ENCODE measurements at places on chromosomes 6 and 20.

DNA sequence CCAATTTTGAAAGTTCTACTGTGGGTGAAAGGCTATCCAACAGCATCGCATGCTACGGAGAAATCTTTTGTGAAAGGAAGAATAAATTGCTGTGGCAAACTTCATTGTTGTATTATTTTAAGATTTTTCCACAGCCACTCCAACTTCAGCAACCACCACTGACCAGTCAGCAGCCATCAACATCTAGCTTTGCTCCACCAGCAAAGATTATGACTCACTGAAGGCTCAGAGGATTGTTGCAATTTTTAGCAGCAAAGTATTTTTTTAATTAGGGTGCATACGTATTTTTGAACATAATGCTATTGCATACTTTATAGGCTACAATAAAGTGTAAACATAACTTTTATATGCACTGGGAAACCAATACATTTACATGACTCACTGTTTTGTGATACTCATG, 493.5 kb downstream of the TFAP2A start:
- peak; percentile 13 for DNase-seq

- DNase-seq: no peak
Observed at GRCh38 chr6:83592770-83593394, 80.5 kb downstream of the PRSS35 start.

- DNase-seq: peak; percentile 74
Observed at GRCh38 chr20:33791959-33792597, 19.1 kb upstream of the CHMP4B start.

- DNase-seq: no peak
Observed at GRCh38 chr20:51811042-51811355, 8.7 kb upstream of the SALL4 start.

GRCh38 chr6:121816361-121816760, 380.9 kb downstream of the GJA1 start:
- DNase-seq: no peak

GRCh38 chr6:36823421-36824096, 15.7 kb downstream of the CPNE5 start:
- DNase-seq: no peak

GRCh38 chr20:11776687-11777086, 141.0 kb upstream of the BTBD3 start:
- no peak for DNase-seq

DNA sequence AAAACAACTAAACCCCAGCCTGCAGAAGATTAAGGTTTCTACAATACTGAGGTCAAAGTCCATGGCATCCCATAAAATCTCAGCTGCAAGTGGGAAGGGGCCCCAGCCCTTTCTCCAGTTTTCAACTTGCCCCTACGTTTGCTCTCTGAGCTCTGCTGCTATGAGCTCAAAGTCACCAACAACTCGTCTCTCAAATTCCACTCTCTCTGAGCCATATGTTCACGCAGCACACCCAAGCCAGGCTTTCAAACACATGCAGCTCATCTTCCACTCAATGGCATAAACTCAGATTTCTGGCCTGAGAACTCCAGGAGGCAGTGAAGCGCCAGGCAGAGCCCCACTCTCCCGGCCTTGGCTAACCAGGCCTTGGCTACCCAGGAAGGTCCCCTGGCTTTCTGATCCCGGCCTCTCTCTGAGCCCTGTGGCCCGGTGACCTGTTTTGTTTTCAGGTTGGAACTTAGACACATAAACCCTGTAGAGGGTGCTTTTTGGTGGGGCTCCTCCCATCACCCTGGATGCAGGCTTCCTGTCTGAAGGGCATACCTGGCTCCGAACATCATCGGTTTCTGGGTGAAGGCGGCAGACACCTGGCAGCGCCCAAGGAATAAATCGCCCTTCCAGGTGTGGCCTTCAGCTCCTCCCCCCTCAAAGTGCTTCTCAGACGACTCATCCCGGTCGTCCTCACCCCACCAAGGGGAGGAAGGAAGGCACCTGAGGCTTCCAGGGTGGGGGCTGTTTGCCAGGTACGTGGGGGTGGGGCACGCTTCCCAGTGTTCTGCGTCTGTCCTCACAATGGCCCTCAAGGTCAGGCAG, 12.4 kb downstream of the SLC22A23 start:
- no peak for DNase-seq

DNA sequence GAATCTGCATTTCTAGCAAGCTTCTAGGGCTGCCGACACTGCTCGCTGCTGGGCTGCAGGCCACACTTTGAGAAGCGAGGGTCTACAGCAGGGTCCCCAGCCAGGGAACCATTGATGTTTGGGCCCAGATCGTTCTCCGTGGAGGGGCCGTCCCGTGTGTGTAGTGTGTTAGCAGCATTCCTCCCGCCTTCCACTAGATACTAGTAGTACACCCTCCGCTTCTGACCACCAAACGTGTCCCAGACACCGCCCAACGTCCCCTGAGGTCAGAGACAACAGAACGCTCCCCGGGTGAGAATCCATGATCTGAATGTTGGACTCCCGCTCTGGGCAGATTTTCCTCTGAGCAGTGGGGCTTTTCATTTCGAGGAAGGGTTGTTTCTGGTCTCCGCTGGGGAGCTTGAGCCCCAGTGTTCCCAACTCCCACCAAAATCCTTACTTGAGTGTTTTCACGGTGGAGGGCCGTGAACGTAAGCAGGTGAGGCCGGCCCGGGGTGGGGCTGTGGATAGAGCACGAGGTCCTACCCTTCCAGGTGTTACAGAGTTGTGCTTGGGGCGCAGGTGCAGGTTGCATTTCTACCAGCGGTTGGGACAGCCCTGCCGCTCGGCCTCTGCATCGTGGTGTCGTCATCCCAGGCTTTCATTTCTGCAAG, 124.6 kb downstream of the SYCP2 start:
- DNase-seq: no peak

GRCh38 chr20:51607170-51607569, 64.7 kb upstream of the NFATC2 start:
- DNase-seq: no peak

DNA sequence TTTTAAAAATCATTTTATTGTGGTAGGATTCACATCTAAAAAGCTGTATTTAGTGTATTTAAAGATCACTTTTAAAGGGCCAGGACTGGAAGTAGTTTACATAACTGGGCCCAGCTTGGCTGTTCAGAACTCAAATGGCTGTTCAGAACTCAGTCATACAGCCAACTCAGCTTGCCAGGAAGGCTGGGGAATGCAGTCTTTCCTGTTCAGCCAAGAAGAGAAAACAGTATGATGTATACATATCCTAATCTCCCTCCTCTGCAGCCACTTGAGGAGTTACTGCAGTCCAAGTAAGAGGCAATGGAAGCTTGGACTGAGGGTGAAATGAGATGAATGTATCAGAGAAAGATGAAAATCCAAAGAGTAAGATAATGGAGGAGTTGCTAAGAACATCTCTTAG, 24.6 kb downstream of the DSTN start:
- no peak for DNase-seq

DNA sequence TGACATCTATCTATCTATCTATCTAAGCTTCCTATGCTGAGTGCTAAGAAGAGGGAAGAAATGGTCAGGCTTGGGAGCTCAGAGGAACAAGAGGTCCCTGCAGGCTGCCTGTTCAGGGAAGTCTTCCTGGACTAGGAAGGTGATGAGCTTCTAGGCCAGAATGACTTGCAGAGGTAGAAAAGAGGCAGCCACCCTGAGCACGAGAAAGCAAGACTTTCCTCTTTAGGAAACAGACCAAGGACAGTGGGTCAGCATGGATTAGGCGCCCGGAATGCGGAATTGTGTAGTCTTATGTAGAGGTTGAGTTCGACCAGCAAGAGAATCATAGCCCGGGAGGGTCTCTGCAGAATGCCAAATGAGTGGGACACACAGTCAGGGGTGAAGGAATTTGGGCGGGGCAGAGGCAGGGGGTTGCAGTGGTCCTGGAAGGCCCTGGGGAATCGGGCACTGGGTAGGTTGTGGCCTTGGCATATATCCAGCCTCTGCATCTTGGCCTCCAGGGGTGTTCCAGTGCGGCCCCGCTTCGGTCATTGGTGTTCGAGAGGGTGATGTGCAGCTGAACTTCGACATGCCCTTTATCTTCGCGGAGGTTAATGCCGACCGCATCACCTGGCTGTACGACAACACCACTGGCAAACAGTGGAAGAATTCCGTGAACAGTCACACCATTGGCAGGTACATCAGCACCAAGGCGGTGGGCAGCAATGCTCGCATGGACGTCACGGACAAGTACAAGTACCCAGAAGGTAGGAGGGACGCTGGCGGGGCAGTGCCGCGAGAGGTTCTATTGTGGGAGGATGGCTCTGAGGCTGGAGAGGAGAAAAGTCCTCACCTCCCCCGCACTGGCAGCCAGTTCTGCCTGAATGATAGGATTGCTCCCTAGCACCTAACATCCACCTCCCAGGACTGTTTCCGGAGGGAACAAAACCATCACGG, 32.1 kb downstream of the TGM3 start:
- DNase-seq: no peak

GRCh38 chr6:154154389-154154967, 115.4 kb downstream of the OPRM1 start:
- DNase-seq: peak; percentile 61

DNA sequence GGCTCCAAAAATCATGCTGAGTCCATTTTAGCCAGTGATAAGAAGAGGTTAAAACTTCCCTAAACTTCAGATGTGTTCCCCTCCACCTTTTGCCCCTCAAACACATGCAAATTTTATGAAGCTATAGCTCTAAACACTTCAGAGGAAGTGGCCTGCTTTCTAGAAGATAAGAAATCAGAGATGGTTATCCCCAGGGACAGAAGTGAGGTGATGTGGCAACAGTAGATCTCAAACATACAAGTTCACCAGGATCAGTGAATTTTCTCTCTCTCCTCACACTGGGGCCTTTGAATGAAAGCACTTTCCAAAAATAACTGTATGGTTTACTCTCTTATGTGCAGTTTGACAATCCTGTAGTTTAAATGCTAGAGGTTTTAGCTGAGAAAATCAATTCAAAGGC, 332.0 kb downstream of the BTBD9 start:
- no peak for DNase-seq

DNA sequence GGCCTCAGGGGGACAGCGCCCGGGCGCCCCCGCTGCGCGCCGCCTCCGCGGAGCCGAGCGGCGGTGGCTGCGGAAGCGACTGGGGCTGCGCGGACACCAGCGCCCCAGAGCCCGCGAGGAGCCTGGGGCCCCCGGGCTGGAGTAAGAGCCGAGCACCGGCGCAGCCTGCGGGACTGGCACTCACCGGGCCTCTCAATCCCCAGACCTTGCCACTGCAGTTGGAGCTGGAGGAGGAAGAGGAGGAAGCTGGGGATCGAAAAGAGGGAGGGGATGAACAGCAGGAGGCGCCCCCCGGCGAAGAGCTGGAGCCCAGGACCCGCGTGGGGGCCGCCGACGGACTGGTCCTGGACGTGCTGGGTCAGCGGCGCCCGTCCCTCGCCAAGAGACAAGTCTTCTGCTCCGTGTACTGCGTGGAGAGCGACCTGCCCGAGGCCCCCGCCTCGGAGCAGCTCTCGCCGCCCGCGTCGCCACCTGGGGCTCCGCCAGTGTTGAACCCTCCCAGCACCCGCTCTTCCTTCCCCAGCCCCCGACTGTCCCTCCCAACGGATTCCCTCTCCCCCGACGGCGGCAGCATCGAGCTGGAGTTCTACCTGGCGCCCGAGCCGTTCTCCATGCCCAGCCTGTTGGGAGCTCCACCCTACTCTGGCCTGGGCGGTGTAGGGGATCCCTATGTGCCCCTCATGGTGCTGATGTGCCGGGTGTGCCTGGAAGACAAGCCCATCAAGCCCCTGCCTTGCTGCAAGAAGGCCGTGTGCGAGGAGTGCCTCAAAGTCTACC, 590 bp downstream of the RNF217 start:
- DNase-seq: peak; percentile 64

DNA sequence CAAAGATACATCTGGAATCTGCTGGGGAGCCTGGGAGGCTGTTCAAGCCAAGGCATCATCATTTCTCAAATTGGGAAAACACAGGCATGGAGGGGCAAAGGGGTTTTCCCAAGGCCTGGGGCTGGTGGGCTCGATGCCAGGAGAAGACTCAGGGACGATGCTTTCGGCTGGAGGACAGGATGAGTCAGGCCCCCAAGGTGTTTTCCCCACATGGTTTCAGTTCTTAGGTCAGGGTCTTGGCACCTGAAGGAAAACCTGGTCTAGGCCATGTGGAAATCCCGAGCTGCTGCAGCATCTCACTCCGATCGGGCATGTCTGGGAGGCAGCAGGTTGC, 348.1 kb downstream of the CDC5L start:
- DNase-seq: peak; percentile 47

- no peak for DNase-seq
Observed at GRCh38 chr6:137923866-137924653, 57.0 kb downstream of the TNFAIP3 start.

DNA sequence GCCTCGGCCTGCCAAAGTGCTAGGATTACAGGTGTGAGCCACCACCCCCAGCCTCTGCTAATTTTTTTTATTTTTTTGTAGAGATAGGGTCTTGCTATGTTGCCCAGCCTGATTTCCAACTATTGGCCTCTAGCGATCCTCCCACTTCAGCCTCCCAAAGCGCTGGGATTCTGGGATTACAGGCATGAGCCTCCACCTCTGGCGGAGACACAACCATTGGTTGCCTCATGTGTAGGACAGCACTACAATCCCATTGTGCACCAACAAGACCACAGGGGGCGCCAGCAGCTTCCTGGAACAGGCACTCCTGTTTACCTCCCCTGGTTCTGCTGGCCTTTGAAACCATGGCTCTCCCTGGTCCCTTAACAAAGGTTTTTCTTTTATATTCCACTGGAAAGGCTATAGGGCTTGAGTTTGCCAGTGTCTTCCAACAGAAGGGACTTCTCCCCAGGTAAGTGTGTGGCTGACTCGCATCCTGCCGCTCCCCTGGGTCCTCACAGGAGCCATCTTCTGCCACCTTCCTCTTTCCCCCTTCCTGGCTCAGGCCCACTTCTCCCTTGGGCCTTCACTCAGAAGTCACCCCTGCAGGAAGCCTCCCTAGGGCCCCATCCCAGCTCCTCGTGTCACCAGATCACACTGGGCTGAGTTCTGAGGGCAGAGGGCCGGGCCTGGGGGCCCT, 39.2 kb upstream of the TLDC2 start:
- DNase-seq: no peak

- no peak for DNase-seq
Observed at GRCh38 chr6:158290659-158291058, 21.6 kb upstream of the TULP4 start.

DNA sequence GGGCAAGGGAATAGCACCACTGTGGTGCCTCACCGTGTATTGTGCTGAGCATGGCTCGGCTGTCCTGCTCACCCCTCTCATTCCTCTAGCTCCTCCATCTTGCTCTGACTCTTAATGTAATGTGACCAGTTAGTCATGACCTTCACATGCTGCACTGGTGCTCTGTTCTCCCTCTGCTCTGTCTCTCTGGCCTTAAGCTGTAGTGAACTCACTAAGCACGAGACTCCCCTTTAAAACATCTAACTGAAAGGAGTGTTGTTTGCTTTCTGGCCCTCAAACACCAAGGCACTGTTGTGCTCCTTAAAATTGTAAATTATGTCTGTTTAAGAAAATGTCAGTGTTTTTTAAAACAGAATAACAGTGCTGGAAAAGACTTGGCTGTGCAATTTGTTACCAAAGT, 140.4 kb downstream of the HDGFL1 start:
- DNase-seq: no peak

DNA sequence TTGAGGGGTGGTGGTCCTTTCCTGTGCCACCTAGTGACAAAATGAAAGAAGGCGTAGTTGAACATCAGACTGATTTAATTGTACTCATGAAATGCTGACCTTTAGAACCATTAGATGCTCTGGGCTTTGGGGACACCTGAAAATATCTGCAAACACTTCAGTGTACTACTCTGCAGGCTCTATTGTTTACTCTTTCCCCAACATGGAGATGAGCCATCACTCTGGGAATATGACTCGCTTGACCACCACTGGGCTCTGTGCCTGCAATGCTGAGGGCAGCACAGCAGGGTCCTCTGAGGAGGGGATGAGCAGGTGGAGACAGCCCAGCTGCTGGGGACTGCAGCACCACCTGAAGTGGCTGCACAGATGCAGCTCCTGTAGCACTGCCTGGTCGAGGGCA, 74.8 kb upstream of the SLC24A3 start:
- no peak for DNase-seq

Measured in GM03348 (cell line).